Cardiac septum (tissue), 1 donor: ENCODE measurements at places on chromosomes 2 and 18. TPM values are rescaled to one million over a fixed set of nuclear protein-coding genes. Genes with fewer than 3 reads are reported as not detected.

Gene PTH2R
- total RNA-seq = not detected

Gene CDH20
- 0.08 TPM for total RNA-seq

Gene STPG4
- not detected for total RNA-seq

Gene ANKRD30B
- total RNA-seq = not detected

Gene SLC23A3
- total RNA-seq = 0.48 TPM

Gene DYNC1I2
- 75.8 TPM for total RNA-seq

Gene SFTPB
- not detected for total RNA-seq

GRCh38 chr2:223956300-223956699 lies 963 bp upstream of the MRPL44 start:
- DNase-seq = no peak

DNA sequence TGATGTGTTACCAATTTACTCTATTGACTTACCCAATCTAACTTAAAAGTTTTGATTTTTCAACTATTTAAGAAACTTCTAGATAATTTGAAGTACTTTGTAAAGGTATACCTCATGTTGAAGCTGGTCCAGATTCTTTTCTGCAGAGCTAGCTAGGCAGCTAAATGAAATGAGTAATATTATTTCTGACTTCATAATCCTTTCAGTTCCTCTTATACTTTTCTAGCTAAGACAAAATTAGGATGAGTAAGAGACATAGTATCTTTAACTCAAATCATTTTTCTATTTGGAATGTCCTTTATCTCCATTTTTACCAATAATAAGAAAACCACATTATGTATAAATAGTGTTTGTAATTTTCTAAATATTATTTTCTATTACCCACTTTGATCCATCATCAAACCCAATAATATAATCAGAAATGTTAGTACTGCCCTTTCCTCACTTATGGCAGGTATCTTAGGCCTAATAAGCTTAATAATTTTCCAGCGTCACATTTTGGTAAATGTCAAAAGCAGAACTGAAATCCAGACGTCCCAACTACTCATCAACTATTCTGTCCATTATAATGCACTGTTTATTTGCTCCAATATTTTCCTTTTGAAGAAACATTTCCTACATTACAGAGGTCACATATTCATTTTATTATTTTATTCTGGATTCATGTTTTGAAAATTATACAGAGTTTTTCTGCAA lies 456.6 kb downstream of the THSD7B start:
- DNase-seq = no peak

DNA sequence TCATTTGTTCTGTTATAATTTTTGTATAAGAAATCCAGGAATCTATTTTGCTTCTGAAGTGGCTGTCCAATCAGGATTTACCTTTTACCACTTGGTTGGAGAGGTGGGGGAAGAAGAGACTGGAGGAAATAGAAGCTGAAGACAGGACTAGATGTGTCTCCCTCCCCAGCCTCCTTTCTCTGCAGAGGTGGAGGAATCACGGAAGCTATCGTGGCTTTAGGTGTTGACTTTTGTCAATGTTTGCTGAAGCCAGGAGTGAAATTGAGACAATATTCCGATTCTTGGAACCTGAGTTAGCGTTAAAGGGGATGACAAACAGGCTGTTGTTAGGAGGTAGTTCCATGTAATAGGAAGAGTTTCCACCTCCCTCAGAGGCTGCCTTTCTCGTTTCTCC lies 43.5 kb downstream of the PDCL3 start:
- DNase-seq = no peak

DNA sequence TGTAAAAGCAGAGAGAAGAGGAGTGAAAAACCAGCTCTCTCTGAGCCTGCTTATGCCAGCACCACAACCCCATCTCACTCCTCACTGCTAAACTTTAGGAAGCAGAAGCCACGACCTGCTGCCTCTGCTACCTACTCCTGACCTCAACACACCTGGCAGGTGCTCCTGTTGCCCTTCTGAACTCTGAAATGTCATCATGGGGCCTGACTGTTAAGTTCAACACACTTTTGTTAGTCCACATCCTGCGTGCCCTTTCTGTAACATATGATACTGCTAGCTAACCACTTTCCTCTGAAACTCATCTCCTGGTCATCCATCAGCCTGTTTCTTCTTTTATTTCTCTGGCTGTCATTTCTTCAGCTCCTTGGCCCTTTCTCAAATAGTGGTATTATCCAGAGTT lies 118.1 kb downstream of the EPB41L3 start:
- no peak for DNase-seq

- no peak for DNase-seq
Observed at GRCh38 chr2:10787176-10787968, 25.2 kb downstream of the PDIA6 start.

- peak; percentile 71 for DNase-seq
Observed at GRCh38 chr2:232979871-232980461, 33.1 kb downstream of the NGEF start.

DNA sequence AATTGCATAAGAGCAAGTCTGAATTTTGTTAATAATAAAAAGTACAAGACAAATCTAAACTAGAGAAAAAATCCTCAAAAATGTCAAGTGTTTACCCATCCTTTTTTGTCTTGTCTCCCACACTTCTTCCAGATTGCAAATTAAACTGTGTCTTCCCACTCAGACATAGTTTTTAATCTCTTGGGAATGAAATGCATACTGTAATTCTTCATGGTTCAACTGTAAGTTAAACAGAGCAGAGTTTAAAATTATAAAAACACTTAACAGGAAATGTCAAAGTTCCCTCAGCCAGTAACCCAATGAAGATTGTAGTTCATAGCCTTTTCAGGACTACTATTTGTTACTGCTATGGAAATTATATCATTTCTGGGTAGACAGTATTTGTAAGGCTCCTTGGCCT lies 171.8 kb downstream of the UBE2E3 start:
- no peak for DNase-seq

DNA sequence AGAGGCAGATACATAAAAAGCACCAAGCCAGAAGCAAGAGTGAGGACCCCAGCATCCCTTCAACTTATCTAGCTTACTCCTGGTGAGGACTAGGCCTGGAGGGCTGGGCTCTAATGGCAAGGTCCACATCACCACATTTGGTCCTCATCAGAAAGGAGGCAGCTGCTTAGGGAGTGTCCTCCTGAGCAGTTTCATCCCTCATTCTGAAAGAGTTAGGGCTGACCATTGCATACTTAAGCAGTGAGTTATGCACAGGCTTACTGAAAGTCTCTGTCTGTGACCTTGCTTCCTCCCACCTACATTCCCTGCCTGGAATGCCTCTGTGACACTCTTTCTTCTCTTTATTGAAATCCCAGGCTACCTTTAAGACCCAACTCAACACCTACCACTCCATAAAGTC lies 301.8 kb upstream of the ACVR2A start:
- no peak for DNase-seq

- DNase-seq = no peak
Observed at GRCh38 chr2:96414161-96414710, 78.7 kb downstream of the NCAPH start.

GRCh38 chr2:183543731-183544130 lies 419.5 kb downstream of the NUP35 start:
- DNase-seq = no peak

- no peak for DNase-seq
Observed at GRCh38 chr2:224046752-224047151, 7.7 kb upstream of the SERPINE2 start.

DNA sequence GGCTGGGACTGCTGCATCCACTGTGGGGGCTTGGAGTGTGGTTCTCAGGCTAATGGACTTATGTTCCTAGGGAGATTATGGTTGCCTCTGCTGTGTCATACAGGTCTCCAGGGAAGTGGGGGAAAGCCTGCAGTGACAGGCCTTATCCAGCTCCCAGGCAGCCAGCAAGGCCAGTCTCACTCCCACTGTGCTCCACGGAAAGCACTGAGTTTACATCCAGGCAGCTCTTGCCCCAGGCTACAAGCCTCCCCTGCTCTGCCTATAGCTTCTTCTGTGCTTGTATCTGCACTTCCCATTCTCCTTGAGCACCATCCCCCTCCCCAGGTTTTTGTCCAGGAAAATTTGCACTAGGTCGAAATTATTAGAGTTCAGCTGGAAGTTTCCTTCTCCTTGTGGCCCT lies 231.9 kb downstream of the ZRANB3 start:
- DNase-seq = no peak

DNA sequence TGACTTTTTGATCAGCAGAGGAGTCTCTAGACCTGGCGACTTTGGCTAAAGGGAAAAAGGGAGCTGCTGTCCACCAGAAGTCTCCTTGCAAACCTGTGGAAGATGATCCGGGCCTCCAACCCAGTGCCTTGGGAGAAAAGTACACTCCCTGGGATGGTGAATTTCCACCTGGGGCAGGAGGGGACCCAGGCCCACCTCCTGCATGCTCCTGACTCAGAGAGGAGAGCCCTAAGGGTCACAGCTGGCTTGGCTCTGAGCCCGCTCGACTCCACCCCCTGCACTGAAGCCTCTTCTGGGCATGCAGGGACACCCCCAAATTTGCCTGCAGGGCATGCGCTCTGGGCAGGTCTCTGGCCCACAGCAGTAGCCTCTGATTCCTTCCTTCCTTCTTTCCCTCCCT lies 66.5 kb downstream of the PDCL3 start:
- no peak for DNase-seq

- DNase-seq = no peak
Observed at GRCh38 chr18:12742453-12742852, 39.6 kb downstream of the PSMG2 start.

DNA sequence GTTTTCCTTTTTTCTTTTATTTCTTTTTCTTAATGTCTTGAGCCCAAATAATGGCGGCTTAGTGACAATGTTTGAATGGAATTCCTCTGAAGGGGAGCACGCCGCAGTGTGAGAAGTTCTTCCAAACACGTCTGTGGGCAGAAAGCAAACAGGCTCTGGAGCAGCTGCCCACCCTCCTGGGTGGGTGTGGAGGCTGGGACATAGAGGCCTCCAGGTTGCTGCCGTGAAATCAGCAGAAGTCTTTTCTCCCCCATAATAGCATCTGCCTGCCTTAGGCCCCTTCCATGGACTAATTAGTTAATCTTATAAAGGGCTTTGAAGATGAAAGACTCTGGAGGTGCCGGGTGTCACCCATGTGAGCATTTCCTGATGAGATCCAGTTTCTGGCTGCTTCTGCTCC lies 213.9 kb downstream of the SH3RF3 start:
- DNase-seq = no peak

- no peak for DNase-seq
Observed at GRCh38 chr2:32671885-32672533, 44.2 kb downstream of the TTC27 start.

GRCh38 chr2:33219850-33220275 lies 256.6 kb upstream of the RASGRP3 start:
- DNase-seq = no peak

- DNase-seq = no peak
Observed at GRCh38 chr2:15939854-15940660, at the start of gene MYCN. TSS of gene MYCN (plus strand) at chr2:15940550. CDS start at chr2:15942065, 1,515 bp downstream.

DNA sequence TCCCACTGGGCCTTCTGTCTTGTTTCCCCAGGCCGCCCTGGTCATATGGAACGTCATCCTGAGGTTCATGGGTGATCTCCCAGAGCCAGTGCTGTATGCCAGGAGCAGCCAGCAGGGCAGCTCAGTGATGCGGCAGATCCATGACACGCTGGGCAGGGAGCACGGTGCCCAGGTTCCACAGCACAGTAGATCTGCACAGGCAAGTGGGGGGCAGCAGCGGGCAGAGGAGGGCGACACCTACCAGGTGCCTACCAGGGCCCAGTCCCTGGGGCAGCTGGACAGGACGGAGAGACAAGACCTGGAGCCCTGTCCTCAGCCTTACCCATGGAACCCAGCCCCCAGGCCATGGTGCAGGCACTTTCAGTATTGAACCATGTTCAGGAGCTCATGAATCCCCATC lies 36.1 kb upstream of the GPR17 start:
- peak; percentile 44 for DNase-seq
